ENCODE measurements at places on chromosomes 4 and X.

DNA sequence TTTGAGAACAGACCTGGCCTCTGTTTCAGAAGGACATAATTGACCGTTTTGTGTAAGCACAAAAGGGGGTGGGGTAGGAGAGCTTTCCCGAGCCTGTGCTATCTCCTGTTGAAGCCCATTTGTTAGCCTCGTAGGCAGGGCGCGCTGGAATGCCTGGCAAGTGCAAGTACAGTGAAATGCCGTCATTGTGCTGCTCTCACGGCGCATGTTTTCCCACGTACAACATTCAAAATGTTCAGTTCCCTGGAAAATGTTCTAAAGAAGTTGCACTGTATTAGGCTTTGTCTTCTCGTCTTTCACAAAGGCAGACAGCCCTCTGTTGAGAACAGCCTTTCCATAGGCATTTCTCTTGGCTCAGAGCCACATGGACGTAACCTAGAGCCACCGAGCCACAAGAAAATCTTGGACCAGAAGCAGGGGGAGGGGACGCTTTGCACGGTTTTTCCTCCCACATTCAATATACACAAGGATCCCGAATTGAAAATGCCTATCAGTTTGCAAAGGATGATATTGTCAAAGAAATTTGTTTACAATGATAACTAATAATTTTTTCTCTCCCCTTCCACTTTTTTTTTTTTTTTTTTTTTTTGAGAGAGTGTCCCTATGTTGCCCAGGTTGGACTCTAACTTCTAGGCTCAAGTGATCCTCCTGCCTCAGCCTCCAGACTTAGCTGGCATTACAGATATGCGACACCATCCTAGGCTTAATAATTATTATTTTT lies 54.6 kb upstream of the RAPGEF2 start:
- DNase-seq, result no peak

- DNase-seq, result no peak
These were observed 79.1 kb downstream of the PWWP3B start for GRCh38 chrX:106247162-106247561.

GRCh38 chrX:79371640-79372039 lies 4.5 kb upstream of the ITM2A start:
- DNase-seq, result no peak

GRCh38 chrX:63506320-63506719 lies 155.2 kb upstream of the SPIN4 start:
- DNase-seq, result no peak

DNA sequence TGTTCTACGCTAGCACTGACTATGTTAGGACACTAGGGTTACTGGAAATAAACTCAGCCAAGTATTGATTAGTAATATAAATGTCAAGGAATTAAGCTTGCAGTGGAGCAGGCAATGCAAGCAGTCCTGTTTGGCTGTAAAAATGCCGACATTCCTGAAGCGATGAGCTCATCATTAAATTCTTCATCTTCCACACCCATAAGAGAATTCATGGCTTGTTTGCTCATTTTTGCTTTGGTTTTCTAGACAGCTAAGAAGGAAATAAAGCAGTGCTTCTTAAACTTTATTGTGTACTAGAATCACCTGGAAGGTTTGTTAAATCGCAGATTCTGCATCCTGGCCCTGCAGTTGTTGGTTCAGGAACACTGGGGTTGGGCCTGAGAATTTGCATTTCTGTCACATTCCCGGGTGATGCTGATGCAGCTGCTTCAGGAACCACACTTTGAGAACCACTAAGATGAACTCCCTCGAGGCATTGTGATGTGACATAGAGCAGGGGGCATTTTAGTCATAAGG lies 17.8 kb downstream of the ANXA3 start:
- no peak for DNase-seq

GRCh38 chr4:120839974-120840751 lies 82.4 kb downstream of the PRDM5 start:
- no peak for DNase-seq

- DNase-seq, result no peak
These were observed 80.0 kb upstream of the DDX60 start for GRCh38 chr4:168398589-168398988.

DNA sequence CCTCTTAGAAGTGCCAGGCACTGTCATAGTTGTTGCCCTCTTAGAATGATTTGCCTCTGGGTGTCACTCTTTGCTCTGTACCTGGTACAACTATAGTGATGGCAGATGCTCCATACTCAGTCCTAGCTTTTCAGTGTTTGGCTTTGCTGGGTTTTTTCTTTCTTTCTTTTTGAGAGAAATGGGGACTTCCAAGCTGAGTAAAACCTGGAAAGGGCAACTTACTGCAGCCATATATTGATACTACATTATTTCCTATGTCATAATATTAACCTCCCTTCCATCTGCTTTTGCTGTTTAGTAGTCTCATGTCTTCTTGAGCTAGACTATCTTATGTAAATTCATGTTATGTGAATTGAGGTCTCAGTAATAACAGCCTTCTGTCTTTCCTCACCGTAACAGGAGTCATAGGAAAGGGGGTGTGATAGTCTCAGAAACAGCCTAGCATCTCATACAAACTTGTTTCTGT lies 49.0 kb downstream of the NIPAL1 start:
- DNase-seq, result no peak

DNA sequence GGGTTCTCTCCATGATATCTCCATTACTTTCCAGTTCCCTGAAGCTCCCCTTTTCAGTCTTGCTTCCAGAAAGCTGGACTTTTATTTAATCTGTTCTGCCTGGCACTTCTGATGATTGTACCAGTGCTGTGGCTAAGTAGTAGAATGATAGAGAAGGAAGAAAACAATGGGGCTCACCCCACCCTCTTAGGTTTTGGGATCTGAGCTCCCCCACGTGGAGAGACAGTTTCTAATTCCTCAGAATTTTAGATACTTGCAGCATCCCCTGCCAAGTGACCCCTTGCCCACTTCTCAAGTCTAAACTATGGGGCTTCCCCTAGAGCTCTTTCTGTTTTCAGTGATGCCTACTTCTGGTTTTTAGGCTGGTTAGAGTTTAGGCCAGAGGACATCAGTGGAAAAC lies 73.9 kb downstream of the GC start:
- DNase-seq, result no peak

DNA sequence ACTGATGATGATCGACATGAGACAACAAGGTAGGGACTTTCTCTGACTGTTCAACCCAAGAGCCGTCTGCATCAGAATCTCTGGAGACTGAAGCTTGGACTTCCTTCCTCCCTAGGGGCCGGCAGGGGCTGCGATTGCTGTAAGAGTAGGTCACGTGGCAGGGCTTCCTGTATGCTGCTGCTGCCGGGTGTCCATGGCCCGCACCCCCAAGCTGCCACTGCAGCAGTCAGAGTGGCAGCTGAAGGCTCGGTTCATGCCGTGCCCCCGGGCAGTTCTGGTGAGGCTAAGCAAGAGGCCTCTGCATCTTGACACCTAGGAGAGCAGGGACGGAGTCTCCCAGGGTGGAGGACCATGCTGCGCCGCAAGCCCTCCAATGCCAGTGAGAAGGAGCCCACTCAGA lies at the start of gene SASH3:
TSS of gene SASH3 (plus strand) at position 203 of the 400 bp plus-strand sequence. CDS start at position 352, 149 bp downstream.
- DNase-seq, result peak; percentile 41

DNA sequence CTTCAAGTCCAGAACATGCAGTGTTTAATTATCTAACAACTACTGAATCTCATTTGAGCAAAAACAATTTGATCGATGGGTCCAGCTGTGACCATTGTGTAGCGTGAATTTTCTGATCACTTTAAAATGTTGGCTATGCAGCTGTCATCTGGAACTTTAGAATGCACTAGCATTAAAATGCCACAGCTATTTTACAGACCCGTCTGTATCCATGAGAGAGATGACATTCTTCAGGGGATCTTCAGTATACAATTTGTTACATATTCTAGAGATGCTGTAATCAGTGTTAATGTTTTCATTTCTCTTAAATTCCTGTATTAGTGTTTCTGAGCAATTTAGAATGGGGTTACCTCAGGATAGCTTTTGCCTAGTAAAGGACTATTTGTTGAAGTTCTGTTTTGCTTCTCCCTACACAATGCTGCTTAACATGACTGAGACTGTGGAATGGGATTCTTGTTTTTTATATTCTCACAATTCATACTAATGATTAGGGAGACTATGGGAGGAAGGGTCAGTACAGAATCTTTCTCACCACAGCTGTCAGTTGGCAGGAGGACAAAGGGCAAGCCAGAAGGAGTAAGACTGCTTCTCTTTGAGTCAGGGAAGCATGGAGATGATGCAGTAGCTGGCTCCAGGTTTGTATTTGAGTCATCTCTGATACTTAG lies 13.2 kb upstream of the CTSO start:
- DNase-seq, result no peak

DNA sequence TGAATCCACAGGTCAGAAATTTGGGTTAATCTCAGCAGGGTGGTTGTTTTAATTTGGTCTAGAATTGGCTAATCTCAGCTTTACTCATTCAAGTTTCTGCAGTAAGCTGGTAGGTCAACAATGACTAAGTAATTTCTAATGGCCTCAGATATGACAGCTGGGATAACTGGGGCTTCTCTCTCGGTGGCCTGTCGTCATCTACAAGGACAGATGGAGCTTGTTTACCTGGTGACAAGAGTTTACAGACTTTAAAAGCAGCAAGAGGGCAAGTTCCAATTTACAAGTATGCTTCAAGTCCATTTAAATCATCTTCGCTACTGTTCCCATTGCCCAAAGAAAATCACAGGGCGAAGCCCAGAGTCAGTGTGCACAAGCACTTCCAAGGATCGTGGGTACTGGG lies 453.9 kb downstream of the PDHA2 start:
- DNase-seq, result no peak

GRCh38 chr4:55947254-55947882 lies 1.4 kb upstream of the CEP135 start:
- peak; percentile 61 for DNase-seq

GRCh38 chrX:72029483-72030411 lies 102.0 kb downstream of the RTL5 start:
- DNase-seq, result no peak

GRCh38 chr4:76028350-76028765 lies 5.1 kb upstream of the CXCL10 start:
- DNase-seq, result no peak

- no peak for DNase-seq
These were observed 11.1 kb downstream of the ZNF182 start for GRCh38 chrX:47992669-47993068.

GRCh38 chr4:35925806-35926205 lies 318.5 kb downstream of the ARAP2 start:
- no peak for DNase-seq

- no peak for DNase-seq
These were observed 343.0 kb downstream of the OPHN1 start for GRCh38 chrX:68090266-68090665.

GRCh38 chr4:32172761-32173160 lies 1452.6 kb downstream of the PCDH7 start:
- DNase-seq, result no peak

GRCh38 chr4:23881052-23881501 lies 8.8 kb downstream of the PPARGC1A start:
- DNase-seq, result no peak

- DNase-seq, result no peak
These were observed 134.1 kb downstream of the PJA1 start for GRCh38 chrX:69031181-69031580.

DNA sequence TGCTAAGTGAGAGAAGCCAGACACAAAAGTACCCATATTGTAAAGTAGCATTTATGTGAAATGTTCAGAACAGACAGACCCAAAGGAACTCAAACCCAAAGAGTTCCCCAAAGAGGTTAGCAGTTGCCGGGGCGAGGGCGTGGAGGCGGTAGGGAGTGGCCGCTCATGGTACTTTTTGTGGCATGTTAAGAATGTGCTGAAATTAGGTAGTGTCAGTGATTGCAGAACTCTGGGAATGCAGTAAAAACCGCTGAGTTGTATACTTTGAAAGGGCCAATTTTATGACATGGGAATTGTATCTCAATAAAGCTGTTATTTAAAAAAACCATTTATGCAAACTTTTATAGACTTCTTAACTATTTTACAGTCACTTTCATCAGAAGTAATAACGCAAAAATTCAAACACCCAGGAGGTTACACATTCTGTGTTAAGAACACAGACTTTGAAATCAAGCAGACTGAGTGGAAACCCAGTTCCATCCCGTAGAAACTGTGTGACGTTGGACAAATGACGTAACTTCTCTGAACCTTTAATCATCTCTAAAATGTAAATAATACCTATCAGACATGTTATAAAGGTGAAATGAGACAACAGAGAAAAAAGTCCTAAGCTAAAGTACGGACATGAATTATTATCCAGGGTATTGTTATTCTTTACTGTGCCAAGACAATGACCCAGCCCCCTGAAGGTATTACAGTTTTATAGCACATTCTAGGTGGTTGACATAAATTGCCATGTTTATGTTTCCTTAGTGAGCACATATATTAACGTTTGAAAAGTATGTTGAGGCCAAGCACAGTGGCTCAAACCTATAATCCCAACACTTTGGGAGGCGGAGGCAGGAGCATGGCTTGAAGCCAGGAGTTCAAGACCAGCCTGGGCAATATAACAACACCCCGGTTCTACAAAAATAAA lies 19.7 kb downstream of the ZFP42 start:
- DNase-seq, result no peak

DNA sequence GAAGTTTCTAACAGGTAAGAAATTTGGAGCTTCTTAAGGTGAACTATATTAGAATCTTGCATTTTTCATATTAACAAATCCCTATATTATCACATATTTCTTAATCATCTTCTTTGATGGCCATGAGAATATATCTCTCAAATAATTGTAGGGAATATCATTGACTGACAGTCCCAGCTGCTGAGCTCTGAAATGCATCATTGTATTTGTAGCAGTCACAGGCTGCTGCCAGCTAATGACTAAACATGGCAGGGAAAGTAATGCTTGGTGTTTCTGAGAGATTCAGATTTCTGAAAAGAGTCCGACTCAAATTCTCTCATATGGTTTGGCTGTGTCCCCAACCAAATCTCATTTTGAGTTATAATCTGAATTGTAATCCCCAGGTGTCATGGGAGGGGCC lies 171.9 kb downstream of the TRAM1L1 start:
- DNase-seq, result no peak

GRCh38 chr4:4792466-4792865 lies 67.0 kb upstream of the MSX1 start:
- DNase-seq, result no peak

DNA sequence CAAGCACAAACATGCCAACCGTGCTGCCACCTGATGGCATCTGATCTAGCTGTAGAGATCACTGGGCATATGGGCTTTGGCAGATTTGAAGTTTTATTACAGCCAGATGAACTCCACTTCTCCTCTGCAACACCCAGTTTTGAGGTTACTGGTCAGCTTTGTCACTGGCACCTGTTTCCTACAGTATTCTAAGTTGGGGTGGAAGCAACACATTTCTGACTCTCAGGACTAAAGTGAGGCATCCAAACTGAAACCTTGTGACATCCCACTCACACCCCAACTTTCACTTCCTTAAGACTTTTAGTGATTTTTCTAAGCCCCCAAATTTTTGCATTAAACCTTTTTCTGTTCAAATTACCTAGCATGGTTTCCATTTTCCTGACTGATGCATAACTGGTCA lies 115.1 kb upstream of the PCDH18 start:
- no peak for DNase-seq

GRCh38 chr4:61741327-61742096 lies 541.4 kb downstream of the ADGRL3 start:
- DNase-seq, result no peak

- no peak for DNase-seq
These were observed 1060.1 kb downstream of the ADGRL3 start for GRCh38 chr4:62260254-62260653.

GRCh38 chr4:145381163-145381562 lies 100.5 kb upstream of the SMAD1 start:
- DNase-seq, result no peak

GRCh38 chrX:74349387-74349786 lies 45.4 kb downstream of the ZCCHC13 start:
- DNase-seq, result no peak
